NCI-H774 (cell line): ENCODE measurements at places on chromosomes 1 and 21.

- DNase-seq, result no peak
Measured at GRCh38 chr21:35508139-35508888, 459.2 kb upstream of the RUNX1 start.

DNA sequence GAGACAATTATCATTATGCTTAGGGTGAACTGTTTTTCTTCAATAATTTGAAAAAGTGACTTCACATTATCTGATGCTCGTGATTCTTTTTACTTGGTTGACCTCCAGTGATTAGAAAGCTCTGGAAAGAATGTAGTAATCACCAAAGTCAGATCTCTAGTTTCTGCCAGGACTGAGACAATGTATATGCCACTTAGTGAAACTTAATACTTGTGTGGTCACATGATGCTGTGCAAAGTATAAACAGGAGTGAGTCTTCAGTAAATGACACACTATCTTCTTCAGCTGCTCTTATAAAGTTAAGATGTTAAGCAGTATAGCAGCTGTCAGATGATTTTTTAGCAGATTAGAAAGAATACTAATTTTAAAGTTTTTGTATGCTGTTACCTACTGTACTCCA, 17.2 kb downstream of the VCAM1 start:
- no peak for DNase-seq

DNA sequence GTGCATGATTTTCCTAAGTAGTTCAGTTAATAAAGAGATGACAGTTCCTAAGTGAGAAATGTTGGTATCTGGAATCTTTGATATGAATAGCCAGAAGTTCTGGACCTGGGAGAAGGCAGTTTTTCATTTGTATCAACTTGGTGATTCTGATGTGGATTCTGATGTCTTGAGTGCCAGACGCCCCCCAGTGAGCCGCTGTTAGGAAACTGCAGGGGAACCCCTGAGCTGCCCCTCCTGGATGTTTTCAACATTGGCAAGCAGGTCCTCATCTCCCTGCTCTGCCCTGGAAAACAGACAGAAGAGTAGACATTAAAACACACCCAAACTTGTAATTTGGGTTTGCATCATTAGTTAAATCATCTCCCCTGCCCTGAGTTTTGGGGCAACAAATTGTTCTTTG, 7.4 kb downstream of the ETS2 start:
- DNase-seq, result no peak

- no peak for DNase-seq
Measured at GRCh38 chr1:18630511-18631495, at the start of gene PAX7. Gene PAX7, plus strand, starts transcription at chr1:18630846. Its CDS starts 758 bp downstream, at chr1:18631604.

DNA sequence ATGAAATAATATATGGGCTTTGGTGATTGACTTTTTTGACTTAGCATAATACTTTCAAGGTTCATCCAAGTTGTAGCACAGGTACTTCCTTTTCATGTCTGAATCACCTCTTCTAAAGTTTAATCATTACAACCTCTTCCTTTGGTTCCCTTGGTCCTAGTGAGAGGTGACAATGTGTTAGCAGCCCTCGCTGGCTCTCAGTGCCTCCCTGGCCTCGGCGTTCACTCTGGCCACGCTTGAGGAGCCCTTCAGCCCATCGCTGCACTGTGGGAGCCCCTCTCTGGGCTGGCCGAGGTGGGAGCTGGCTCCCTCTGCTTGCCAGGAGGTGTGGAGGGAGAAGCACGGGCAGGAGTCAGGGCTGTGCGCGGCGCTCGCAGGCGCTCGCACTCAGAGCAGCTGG, 13.0 kb upstream of the RCAN3 start:
- DNase-seq, result no peak

DNA sequence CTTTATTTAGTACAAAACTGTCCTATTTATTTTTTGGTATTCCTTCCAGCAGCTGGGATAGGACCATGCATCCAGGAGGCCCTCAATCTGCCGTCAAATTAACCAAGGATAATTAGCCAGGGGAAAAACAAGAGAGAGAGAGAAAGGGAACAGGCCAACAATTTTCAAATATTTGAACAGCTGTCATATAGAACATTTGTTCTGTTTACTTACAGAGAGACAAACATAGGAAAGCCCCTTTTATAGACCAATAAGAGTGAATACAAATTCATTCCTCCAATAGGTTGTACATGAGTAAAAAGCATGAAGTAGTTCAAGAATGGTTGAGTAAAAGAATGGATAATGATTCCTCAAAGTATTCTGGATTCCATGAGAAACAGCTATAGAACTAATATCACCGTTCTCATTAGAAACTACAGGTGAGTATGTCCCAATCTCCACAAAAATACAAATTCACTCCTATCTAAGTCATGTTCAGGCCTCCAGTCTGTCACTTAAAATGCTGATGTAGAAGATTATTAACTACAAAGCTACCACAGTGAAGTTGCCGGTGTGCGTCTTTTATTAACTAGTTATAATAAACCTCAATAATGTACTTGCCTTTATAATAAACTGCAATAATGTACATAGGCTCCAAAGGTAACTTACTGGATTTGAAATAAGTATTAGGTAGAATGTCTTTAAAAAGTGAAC, 64.8 kb upstream of the GNG4 start:
- DNase-seq, result peak; percentile 84

GRCh38 chr1:40638097-40639036, 27.1 kb downstream of the RIMS3 start:
- no peak for DNase-seq

DNA sequence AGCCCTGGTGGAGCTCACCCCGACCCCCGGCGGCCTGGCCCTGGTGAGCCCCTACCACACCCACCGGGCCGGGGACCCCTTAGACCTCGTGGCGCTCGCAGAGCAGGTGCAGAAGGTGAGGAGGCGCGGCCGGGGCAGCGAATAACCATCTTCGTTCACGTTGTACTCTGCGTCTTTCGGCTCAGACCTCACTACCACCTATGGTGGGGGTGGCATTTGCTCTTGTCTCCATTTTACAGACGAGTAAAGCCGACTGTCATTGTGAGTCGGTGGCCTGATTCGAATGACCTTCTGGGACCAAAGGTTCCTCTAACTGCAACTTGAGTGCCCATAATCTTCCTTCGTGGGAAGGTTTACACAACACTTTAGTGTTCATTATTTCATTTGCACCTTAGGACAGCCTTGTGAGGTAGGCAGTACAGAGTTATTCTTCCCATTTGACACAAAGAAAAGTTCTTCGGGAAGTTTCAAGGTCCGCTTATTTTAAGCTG, 506 bp downstream of the C1orf50 start:
- no peak for DNase-seq

GRCh38 chr1:235102993-235103411, 25.6 kb downstream of the TOMM20 start:
- no peak for DNase-seq

DNA sequence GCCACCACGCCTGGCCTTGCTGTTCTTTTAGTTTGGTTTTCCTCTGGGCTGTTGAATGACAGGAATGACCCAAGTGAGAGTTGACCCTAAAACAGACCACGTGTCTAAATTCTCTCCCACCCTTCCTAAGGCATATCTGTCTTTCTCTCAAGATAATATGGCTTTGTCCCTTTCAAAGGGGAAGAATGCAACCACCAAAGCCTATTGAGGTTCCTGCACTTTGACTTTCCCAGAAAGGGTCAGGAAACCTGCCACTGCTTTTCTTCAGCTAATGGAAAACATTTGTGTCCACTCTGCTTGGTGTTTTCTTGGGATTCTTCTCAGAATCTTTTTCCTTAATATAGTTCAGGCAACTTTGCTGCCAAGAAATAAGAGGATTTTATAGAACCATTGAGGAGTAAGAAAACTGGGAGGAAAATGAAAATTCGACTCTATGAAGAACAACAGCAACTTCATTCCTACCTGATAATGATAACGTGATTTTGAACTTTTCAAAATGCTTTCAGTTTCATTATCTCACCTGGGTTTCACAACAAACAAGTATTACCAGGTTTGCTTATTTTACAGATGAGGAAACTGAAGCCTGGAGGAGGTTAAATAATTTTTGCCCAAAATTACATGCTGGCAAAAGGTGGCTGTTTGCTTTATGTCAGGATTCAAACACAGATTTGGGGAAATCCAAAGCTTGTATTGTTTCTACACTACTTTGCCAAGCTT, 6.9 kb downstream of the PLPP3 start:
- DNase-seq, result no peak

- DNase-seq, result no peak
Measured at GRCh38 chr1:87120779-87121178, 206.3 kb downstream of the HS2ST1 start.

GRCh38 chr1:8348777-8349472, 31.0 kb downstream of the SLC45A1 start:
- no peak for DNase-seq

- no peak for DNase-seq
Measured at GRCh38 chr1:145997016-145997717, 788 bp upstream of the TXNIP start.

DNA sequence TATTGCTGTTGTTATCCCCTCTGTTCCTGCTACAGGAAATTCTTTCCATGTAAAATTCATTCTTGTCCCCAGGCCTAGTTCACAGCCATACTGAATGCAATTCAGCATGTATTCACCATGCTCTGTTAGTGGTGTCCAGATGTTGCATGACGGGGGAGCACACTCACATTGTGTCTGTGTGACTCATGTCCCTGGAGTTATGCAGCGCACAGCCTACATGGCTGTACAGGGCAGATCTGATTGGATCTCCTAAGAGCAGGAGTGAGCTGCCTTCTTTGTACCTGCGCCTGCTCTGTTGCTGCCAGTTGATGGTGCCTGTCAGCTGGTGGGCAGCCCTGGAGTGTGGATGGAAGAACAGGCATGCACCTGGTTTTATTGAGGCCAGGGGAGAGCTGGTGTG, 17.6 kb downstream of the HTR6 start:
- DNase-seq, result no peak

DNA sequence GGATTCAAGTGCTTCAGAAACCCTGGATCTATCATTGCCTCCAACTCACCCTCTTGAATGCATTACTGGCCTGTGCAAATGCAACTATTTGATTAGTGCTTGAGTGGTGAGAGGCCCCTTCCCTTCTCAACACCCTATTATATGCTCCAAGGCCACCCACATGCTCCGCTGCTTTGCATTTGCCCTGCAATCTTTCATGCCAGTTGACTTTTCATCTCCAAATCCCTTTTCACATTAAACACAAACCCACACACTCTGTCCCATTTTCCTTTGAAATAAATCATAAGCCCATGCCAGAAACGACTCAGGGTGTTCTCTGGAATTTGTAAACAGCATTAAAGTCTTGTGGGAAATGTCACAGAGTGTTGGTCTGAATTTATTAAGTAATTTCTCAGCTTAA, 78.9 kb upstream of the CTTNBP2NL start:
- DNase-seq, result no peak

DNA sequence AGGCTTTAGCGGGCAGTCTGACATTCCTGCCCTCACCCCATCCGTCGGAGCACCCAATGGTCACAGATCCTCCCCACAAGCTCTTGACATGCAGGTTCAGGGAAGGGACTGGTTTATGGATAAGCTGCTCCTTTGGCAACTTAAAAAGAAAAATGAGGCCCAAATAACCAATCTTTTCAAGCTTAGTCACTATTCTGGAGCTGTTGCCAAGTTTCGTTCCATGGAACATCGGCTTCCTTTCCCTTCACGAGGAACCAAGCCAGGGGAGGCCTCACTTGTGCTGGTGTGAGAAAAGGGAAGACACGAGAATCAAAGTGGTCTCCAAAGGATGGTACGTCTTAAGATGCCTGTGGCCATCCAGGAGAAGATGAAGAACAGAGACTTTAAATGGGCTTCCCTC, 46.1 kb upstream of the LPAR3 start:
- DNase-seq, result no peak

GRCh38 chr1:152228831-152229230, 4.8 kb upstream of the HRNR start:
- no peak for DNase-seq
